ENCODE measurements at places on chromosomes 7 and 10.

GRCh38 chr10:101611096-101611905 is 23.2 kb downstream of the DPCD start:
- peak; percentile 36 for DNase-seq

DNA sequence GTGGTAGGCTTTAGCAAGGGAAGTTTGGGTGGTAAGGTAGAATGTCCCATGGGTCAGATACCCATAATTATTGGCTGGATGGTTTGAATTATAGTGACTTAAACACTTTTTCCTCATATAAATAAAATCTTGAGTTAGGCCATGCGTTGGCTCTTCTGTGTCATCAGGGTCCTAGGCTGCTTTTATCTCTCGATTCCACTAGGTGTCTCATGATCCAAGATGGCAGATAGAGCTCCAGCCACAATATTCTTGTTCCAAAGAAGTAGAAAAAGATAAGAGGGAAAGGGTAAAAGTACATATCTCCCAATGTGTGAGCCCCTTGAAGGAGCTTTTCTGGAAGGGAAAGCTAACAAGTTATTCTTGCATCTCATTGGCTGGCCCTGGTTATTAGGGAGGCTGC is 144.7 kb downstream of the GRK5 start:
- DNase-seq, result no peak

DNA sequence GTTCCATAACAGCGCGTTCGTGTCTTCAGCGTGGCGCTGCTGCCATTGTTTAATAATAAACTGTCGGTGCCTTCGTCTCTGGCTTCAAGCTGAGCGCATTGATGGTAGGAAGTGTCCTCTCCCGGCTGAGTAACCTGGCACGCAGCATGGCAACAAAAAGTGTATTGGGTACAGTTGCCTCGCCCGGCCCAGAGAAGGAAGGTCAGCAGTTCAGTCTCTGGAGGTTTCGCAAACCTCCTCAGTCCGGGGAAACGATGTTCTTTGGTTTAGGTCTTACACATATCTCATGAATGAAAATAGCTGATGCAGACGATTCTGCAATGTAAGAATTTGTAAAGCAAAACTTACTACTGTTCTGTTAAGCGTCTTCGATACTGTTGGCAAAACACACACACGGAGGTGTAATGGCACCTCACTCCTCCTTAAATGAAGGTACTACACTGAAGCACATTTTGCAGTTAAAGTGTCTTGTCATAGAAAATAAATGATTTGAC is 739 bp upstream of the CCDC186 start:
- DNase-seq, result peak; percentile 71

DNA sequence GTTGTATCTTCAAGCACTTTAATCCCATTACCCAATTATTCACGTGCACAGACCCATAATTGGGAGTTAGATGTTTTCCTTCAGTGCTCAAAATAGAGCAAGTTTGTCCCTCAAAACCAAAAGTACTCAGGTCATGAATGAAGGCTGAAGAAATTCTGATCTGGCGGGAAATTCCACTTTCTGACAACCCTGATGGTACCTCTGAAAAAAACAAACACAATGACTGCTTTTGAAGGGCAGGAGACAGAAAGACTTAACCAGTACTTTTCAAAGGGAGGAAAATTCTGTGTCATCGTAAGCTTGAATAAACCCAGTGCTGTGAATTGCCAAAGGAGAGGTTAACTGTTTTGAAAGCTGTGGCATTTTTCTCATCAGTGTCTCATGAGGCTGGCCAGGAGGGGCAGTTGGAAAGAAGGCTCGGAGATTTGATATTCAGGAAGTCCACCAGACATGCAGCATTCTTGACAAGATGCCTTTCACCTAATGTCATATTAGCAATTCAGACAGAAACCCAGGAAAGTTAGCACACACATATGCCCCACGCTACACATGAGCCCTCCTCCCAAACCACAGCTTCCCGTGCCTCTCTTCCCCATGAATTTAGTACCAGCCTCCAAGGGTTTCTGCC is 347.0 kb downstream of the KCNMA1 start:
- peak; percentile 75 for DNase-seq

GRCh38 chr10:119349937-119350501 is 142.6 kb downstream of the GRK5 start:
- DNase-seq, result no peak

- no peak for DNase-seq
Observed at GRCh38 chr7:70097645-70098044, 499.4 kb downstream of the AUTS2 start.

GRCh38 chr7:116708861-116709260 is 36.9 kb downstream of the MET start:
- DNase-seq, result no peak

Data from fibroblast of mammary gland (primary cell).